Ovary (tissue), 10 donors: ENCODE measurements at places on chromosomes 1 and 21. TPM values are rescaled to one million over a fixed set of nuclear protein-coding genes. Genes with fewer than 3 reads are reported as not detected.

Gene HTR6
- polyA plus RNA-seq: not detected

Gene NSUN4
- polyA plus RNA-seq: 12.2 TPM

Gene CREG1
- polyA plus RNA-seq: 94.1 TPM

Gene SEMA4A
- 2.8 TPM for polyA plus RNA-seq

Gene ADAMTSL4
- 12.1 TPM for polyA plus RNA-seq

Gene DDAH1
- polyA plus RNA-seq: 4.5 TPM

Gene TFF2
- not detected for polyA plus RNA-seq

Gene ATPAF1
- polyA plus RNA-seq: 88.0 TPM

Gene PTGFRN
- polyA plus RNA-seq: 22.9 TPM

Gene RCSD1
- polyA plus RNA-seq: 10.9 TPM

Gene PLA2G2F
- not detected for polyA plus RNA-seq

Gene UBE2U
- polyA plus RNA-seq: not detected

Gene SOAT1
- 6.8 TPM for polyA plus RNA-seq
